ENCODE measurements at places on chromosomes 2 and 18.

GRCh38 chr2:39606585-39606984, 59.1 kb upstream of the TMEM178A start:
- no peak for DNase-seq

GRCh38 chr2:210997373-210997772, 441.0 kb downstream of the CPS1 start:
- DNase-seq, result no peak

- no peak for DNase-seq
Observed at GRCh38 chr2:53820711-53821110, 33.9 kb downstream of the ERLEC1 start.

- no peak for DNase-seq
Observed at GRCh38 chr2:207472343-207473048, 57.3 kb upstream of the CREB1 start.

DNA sequence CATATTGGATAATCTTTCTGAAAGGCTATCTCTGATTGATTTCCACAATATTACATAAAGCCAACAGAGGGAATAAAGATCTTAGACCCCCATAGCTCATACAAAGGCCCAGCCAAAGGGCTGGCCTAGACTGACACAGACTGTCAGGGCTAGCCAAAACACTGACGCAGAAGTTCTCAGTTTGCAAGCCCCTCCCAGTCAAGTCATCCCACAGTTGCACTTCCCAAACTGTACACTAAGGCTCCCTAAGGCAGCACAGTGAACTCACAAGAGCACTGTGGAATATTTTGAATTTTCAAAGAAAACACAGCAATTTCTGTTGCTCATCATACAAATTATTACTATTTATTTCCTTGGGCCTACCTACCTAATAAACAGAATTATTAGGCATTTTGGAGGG, 244.9 kb downstream of the SP3 start:
- DNase-seq, result no peak

DNA sequence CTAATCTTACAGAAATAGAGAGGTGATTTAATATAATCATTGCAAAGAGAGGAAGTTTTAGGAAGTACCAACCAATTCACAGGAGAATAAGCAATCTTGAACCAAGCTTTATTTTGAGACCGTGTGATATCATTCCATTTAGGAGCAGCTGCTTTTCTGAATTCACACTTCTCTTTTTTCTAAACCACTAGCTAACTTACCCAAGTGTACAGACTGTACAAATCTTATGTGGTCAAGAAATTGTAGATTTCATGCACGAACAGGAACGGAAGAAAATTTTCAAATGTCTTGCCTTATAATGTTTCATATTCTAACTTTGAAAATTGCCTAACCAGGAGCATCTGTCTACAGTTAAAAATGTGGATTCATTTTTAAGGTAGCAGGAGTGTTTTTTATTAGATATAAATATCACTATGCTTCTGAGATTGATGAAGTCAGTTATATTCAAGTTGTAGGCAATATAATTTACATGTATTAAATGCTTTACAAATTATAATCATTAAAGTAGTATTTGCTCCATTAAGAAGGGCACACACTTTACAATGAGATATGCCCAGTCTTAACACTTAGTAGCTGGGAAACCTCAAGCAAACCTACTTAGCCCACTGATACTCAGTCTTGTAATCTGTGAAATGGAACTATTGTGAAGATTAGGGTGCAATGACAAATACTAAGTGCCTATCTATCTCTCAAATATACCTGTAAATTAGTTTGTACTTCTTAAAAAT, 302.2 kb upstream of the STON1 start:
- no peak for DNase-seq

- no peak for DNase-seq
Observed at GRCh38 chr2:9714630-9715214, 83.9 kb upstream of the YWHAQ start.

- no peak for DNase-seq
Observed at GRCh38 chr18:64110692-64111480, 38.0 kb downstream of the LINC00305 start.

GRCh38 chr2:44104855-44105271, 63.8 kb upstream of the PPM1B start:
- DNase-seq, result no peak

DNA sequence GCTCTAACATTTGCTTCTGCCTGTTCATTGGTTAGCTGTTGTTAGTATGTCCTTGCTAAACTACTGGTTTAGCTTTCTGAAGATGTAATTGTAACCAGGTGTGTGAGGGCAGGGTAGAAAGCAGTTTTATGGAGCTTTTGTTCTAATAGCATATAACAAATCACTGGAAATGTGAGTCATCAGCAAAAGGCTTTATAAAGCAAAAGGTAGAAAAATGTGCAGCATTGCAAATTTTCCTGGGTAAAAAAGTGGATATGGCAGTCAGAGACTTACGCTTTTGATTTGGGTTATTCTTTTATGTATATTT, 85.3 kb downstream of the ZNF407 start:
- no peak for DNase-seq

DNA sequence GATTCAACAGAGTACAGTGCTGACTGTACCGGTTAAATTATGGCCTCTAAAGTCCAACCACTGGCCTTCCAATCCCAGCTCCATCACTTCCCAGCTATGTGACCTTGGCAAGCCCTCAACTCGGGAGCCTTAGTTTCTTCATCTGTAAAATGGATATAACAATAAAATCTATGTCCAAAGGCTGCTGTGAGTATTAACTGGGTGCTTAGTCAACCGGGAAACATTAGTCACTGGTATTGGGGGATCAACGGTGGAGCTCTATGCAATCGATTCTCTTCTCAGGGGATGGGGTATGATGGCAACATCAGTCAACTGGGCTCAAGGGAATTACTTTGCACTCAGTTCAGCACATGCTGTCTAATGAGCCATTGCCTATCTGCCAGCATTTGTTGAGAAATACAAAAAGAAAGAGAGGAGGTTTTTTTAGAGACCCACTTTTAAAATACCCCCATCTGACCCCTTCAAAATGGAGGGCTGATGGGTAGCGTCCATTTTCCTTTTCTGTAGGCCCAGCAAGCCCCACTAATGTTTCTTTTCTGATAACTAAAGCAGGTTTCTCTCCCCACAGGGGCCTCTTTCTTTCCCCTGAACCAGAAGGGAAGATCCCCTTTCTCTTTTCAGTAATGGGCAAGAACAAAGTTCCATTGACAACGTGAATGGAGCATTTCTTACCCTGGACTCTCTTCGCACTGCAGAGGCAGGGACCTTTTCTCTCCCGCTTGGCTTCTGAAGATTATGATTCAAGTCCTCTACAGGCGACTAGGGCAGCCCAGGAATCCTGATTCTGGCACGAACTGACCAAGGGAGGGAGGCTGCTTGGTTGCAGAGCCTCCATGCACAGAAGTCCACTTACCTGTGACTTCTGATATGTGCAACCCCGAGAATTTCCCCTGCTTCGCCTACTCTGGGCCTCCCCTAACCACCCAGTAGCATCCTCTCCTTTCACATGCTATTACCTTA, 8.7 kb upstream of the AGFG1 start:
- DNase-seq, result no peak

GRCh38 chr2:38146907-38147307, 71.0 kb upstream of the CYP1B1 start:
- no peak for DNase-seq

- DNase-seq, result no peak
Observed at GRCh38 chr18:69085951-69086350, 288.1 kb downstream of the CCDC102B start.

DNA sequence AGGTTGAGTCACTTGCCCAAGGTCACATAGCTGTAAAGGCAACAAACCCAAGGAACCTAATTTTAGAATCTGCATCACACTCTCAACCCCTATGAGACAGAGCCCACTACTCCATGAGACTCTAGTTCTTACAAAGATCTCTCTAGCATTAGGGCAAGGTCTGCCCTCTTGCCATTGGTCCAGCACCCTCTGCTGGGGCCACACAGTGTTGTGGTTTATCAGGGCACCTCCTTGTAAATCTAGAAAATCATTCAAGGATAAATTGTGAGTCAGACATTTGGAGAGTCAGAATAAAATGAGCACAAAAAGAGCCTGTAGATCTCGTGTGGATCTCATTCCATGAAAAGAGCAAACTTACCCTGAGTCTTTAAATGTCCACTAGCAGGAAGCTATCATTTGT, 91.2 kb downstream of the SLC8A1 start:
- no peak for DNase-seq

- DNase-seq, result no peak
Observed at GRCh38 chr2:192007581-192008228, 160.8 kb upstream of the CAVIN2 start.

GRCh38 chr2:144650907-144651306, 131.0 kb upstream of the ZEB2 start:
- no peak for DNase-seq

DNA sequence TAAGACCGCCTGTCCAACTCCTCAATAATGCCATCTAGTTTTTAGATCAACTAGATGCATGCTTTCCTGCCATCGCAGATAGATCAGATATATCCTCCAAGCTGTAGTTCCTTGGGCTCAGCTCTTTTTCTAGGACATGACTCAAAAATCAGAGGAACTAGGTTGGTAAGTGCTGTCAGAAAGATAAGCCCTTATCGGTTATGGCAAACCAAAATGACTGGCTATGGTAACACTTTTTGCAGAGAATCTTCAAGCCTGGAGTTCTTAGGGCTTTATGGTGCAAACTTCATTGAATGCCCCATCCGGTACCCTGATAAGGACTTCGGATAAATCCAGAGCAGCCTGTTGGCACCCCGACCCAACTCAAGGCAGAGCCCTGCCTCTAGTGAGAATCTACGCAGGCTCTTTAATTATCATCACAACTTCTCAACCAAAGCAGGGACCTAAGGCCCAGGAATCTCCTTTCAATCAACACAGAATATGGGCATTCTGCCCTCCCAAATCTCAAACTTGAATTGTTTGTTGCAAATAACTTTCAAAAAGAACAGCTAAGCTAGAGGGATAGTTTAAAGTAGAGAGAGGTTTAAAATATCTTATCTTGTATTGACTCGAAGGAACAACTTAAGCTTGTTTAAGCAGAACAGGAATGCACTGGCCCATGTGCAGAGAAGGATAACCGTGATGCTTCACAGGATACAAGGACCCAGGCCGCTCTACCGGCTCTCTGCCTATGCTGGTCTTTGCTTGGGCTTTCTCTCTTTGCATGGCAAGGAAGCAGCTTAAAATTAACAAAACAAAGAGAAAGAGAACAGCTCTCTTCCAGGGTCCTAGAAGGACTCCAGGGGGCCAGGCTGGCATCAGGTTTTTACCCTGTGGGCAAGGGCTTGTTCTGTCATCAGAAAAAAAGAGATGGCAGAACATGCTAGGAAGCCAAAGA, 3.4 kb upstream of the CYP1B1 start:
- no peak for DNase-seq

DNA sequence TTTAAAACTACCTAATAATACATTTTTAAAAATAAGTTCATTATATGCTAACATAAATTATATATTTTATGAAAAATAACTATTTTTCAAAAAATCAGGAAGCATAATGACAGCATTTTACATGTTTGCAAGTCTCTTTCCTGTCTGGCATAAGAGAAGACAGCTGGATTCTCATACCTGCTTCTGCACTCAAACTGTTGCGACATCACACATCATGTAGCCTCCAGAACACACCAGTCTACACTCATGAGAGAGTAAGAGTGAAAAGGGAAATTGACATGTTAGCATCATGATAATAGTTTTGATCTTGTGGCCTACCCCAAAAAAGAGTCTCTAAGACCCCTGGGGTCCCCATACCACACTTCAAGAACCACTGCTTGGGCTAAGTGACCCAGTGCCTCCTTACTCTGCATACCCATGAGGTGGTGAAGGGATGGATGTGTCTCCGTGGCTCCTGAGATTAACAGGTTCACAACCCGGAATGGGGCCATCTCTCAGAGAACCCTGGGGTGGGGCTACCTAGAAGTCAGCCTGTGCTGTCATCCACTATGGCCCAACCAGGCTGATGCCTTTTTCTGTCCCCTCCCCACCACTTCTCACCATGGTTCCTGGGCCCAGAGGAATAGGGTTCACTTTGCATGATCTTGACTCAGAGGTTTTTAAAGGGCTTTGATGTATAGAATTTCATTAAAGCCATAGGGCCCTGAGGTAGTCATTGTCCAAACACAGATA, 102.6 kb upstream of the DAPL1 start:
- DNase-seq, result no peak

Data from stimulated activated CD8-positive, alpha-beta memory T cell treated with anti-CD3 and anti-CD28 coated beads, Interleukin-12 subunit alpha, Interleukin-12 subunit beta, amount 100 ng/mL, for 4 hours (primary cell).